ENCODE measurements at places on chromosomes 12 and 14.

DNA sequence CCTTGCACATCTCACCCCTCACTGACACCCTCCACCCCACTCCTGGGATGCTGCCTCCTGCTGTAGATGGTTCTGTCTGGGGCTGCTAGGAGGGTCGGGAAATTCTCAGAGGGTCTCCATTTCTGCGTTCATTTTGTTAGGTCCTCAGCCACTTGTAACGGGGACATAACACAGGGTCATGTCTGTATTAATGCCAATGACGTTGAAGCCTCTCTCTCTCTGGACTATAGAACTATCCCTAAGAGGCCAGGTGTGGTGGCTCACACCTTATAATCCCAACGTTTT lies 14.6 kb downstream of the SIVA1 start:
- no peak for DNase-seq

DNA sequence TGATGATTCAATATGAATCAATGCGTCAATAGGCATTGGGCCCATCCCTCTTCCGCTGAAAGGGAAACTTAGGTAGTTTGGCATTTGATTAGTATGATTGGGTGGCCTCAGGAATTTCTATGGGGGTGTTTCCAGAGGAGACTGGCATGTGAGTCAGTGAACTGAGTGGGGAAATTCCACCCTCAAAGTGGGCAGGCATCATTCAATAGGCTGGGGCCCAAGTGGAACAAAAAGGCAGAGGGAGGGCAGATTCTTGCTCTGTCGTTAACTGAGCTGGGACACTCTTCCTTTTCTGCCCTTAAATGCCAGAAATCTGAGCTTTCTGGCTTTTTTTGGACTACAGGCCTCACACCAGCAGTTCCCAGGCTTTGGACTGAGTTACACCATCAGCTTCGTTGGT lies 373.5 kb downstream of the RPS29 start:
- no peak for DNase-seq

GRCh38 chr12:127455347-127456265 lies 811.4 kb upstream of the TMEM132C start:
- no peak for DNase-seq

DNA sequence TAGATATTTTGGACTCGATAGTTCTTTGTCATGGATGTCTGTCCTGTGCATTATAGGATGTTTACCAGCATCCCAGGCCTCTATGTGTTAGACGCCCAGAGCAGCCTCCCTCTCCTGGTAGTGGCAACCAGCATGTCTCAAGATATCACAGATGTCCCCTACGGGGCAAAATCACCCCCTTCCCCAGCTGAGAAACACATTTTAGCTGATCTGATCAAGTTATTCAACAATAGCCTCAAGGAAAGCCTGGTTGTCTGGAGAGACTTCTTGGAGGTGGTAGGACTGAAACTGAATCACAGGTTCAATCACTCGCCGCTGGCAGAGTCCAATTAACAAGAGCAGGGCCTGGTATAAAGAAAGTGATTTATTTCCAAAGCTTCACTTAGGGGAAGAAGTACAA lies 17.6 kb downstream of the BDKRB1 start:
- DNase-seq: no peak

- DNase-seq: no peak
These were observed 113.5 kb upstream of the EGLN3 start for GRCh38 chr14:34064349-34064748.

DNA sequence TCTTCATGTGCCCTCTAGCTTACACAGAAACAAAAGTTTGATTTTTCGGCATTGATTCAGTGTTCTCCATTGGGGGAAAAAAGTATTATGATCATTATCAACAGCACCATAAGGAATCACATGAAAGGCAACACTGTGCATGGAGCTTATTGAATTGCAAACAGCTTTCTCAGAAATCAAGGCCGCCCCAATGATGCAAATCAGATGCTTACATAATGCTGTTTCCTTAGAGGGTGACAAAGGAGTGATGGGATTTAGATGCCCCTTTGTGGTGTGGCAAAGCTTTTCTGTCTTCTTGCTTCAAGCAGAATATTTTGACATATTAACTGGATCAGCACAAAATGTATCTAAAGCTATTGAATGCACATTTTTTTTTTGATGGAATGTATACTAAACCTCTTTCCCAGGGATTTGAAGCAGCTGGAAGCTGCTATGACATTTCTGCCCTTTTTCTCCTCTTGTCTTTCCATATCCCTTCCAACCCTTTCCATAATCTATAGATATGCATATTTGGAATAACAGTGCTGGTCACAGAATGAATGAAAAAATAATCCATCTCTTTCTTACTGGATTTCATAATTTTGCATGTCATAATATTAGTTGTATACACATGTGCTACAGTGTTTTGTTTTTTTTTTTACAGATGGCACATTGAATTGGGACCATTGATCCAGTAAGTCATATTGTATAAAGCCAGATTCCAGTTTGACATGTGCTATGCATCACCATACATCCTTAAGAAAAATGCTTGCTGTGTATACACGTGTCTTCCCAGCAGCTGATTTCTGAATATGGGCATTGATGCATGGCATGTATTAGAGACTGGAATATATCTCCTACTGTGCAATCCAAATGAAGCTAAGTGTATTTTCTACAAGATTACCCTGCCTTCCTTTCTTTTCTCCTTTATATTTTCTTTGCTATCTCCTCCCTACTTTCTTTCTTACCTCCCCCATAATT lies 259.7 kb upstream of the DCN start:
- DNase-seq: no peak

GRCh38 chr14:49972131-49972671 lies 79.3 kb downstream of the ARF6 start:
- DNase-seq: no peak

DNA sequence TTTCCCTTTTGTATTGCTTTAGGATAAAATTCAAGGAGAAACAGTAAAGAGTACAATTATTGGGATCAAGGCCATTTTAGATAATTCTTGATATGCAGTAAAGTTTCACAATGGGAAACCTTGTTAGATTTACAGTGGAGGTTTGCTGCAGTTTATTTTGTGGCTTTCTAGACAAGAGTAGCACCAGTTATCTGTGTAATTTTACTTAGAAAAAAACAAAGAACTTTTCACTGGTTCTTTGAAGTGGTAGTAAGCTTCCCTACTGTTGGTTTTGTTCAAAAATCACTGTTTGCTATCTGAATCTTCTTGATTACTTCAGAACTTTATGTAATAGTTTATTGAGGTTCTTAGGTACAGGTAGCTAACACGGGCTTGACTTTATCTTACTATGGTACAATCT lies 42.0 kb downstream of the ADIPOR2 start:
- no peak for DNase-seq

- no peak for DNase-seq
These were observed 573 bp downstream of the CKB start for GRCh38 chr14:103521951-103522563.
